H9 (cell line): ENCODE measurements at places on chromosomes 1 and 21. TPM values are rescaled to one million over a fixed set of nuclear protein-coding genes. Genes with fewer than 3 reads are reported as not detected.

Gene ST6GALNAC3
- total RNA-seq = 10.7 and 11.2 TPM in 2 replicates

Gene OR2G6
- total RNA-seq = not detected in 2 replicates

Gene HSD3B1
- total RNA-seq = not detected in 2 replicates

Gene CADM3
- total RNA-seq = 5.6 and 5.7 TPM in 2 replicates

Gene KRTAP19-4
- total RNA-seq = not detected in 2 replicates

Gene DMRTA2
- total RNA-seq = 0.07 and 0.11 TPM in 2 replicates

Gene S100A4
- 9.0 and 9.3 TPM in 2 replicates for total RNA-seq

Gene TFAP2E
- 0.70 and 0.75 TPM in 2 replicates for total RNA-seq

Gene MRAP
- not detected in 2 replicates for total RNA-seq

Gene TOE1
- total RNA-seq = 31.2 and 33.5 TPM in 2 replicates

Gene BLACAT1
- total RNA-seq = 3.8 and 4.0 TPM in 2 replicates

Gene C1orf94
- total RNA-seq = 0.98 and 1.9 TPM in 2 replicates

Gene KRTAP19-1
- not detected in 2 replicates for total RNA-seq

Gene FAM131C
- 0.48 and 0.61 TPM in 2 replicates for total RNA-seq

Gene CAPN9
- total RNA-seq = 0.22 TPM in 1 of 2 replicates, not detected in the other

Gene LCE2A
- total RNA-seq = not detected in 2 replicates

Gene LAX1
- total RNA-seq = not detected in 2 replicates

Gene NTNG1
- total RNA-seq = 1.0 and 1.5 TPM in 2 replicates

Gene PPIH
- 87.5 and 89.3 TPM in 2 replicates for total RNA-seq

Gene RGSL1
- not detected in 2 replicates for total RNA-seq
